CD4-positive, alpha-beta T cell treated with Interleukin-15 for 4 hours (primary cell): ENCODE measurements at places on chromosomes 5 and 9.

DNA sequence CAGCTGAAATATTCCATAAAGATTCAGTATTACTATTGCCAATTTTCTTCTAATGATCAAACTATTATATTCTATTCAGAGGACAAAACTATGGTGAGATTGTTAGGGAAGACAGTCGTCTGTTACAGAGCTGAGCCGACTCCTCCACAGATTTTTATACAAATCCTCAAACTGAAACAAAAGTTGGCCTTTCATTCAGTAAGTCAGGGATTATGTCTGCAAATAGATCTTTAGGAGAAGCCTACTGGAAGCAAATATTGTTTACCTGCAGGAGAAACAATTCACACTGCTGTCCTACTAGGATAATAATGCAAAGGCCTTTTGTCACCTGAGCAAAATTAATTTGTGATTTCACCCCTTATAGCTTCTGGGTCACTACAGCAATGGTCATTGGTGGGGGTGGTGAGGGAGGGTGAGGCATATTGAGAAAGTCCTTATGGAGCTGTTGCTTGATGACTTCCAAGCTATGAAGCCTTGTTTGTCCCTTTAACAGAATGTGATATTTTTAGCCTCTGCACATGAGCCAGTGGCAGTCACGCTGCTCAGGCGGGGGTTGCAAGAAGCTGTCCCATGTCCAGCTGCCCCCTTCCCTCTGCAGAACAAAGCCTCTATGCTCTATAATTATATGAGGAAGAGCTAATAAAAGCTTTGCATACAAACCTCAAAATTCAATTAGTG is 200.5 kb upstream of the KLF9 start:
- DNase-seq = no peak

DNA sequence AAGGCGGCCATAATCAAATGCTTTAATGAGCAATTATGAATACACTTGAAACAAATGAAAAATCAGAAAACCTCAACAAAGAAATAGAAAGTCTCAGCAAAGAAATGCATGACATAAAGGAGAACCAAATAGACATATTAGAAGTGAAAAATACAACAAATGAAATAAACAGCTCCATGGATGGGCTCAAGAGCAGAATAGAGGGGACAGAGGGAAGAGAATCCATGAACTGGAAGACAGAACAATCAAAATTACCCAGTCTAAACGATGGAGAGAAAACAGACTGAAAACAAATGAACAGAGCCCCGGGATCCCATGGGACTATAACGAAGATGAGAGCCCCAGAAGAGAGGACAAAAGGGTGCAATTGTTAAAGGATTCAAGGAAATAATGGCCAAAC is 6.6 kb upstream of the WWC1 start:
- DNase-seq = no peak

GRCh38 chr9:26802921-26803320 is 89.7 kb downstream of the CAAP1 start:
- no peak for DNase-seq

- DNase-seq = no peak
Observed at GRCh38 chr5:172235132-172235780, 41.3 kb downstream of the EFCAB9 start.

DNA sequence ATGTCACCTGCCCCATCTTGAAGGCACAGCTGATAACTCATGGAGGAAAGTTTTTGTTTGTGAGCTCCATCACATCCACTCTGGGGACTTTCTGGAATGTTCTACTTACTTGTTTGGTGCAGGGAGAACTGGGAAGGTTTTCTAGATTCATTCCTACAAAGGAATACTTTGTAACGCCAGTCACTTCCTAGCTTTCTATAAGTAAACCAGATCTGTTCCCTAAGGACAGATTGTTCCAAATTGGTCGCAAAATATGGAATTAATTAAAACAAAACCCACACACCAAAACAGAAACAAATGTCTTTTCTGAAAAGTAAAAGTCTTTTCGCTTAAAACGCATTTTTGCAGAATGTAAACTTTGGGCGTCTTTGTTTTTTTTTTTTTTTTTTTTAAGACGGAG is 167.6 kb downstream of the PDZD2 start:
- no peak for DNase-seq

- no peak for DNase-seq
Observed at GRCh38 chr9:88501086-88501485, 33.9 kb upstream of the NXNL2 start.

DNA sequence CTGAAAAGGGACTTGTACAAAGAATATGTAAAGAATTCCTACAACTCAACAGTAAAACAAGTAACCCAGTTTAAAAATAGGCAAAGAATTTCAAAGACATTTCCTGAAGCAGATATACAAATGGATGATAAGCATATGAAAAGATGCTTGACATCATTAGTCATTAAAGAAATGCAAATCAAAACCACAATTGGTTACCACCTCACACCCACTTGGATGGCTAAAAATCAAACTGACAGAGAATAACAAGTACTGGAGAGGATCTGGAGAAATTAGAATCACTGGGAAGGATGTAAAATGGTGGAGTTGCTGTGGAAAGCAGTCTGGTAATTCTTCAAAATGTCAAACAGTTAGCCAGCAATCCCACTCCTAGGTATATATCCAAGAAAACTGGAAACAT is 12.5 kb upstream of the FOXE1 start:
- no peak for DNase-seq

DNA sequence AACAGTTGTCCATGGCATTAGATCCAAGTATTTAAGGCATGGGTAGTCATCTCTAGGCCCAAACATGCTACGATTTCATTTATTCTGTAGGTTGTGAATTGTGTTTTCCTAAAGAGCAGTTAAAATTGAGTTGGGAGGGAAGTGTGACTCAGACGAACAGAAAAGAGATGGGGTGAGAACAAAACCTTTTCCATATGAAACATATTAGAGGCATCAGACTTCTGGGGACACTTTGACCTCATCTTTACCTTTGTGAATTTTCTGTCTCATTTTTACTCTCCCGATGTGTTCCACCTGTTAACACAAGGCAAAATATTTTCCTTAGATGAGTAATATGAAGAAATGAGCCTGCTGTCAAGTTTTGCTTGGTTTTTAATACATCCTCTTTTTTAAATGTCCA is 181.3 kb downstream of the ESM1 start:
- DNase-seq = no peak

DNA sequence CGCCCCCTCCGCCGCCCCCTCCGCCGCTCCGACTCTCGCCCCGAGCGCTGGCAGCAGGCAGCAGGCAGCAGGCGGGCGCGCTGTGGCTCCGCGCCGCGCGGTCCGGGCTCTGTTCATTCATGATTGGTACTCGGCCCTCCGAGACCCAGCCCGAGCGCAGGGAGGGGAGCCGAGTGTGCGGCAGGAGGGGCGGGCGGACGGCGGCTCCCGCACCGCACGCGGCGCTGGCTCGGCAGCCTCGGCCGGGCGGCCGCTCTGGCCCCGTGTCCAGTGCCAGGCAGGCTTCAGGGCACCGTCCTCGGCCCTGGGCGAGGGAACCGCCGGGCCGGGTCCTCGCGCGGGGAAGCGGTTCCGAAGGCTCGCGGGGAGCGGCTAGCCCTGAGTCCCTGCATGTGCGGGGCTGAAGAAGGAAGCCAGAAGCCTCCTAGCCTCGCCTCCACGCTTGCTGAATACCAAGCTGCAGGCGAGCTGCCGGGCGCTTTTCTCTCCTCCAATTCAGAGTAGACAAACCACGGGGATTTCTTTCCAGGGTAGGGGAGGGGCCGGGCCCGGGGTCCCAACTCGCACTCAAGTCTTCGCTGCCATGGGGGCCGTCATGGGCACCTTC is at the start of gene KCNIP1:
KCNIP1 (plus strand) TSS at position 31 of the 607 bp plus-strand sequence.
- DNase-seq = no peak

- no peak for DNase-seq
Observed at GRCh38 chr9:72911247-72911775, 41.5 kb downstream of the ALDH1A1 start.

DNA sequence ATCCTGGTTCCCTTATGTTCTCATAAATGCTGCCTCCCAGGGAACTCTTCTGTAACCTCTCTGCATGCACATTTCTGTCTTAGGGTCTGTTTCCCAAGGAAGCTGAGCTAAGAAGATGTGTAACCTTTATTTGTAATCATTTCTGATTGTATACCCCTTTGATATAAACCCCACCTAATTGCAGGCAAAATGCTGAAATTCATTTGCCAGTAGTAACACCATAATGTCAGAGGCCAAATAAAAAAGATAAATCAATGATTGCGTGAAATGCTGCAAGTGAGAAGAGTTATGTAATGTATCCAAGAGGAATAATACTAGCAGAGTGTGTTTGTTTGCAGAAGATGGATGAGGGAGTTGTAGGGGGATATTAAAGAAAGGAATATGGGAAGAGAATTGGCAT is 822.6 kb upstream of the GRAMD2B start:
- no peak for DNase-seq

DNA sequence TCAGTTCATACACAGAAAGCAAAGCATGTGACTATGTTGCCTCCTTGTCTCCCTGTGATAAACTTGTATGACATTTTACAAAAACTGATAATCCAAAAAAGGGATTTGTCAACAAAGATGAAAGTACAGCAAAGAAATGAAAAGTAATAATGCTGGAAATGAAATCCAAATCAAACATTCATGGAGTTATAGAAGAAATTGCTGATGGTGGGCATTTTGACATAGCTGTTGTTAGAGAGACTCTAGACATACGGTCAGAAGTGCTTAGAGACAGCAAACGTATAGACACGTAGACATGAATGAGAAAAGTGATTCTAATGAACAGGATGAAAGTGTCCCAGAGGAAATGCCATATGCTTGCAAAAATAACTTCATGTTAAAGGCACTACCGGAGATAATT is 186.9 kb upstream of the RGMB start:
- DNase-seq = no peak

- no peak for DNase-seq
Observed at GRCh38 chr5:41157272-41157894, 55.9 kb downstream of the C6 start.

- DNase-seq = peak; percentile 74
Observed at GRCh38 chr9:21812946-21813568, 10.6 kb downstream of the MTAP start.

DNA sequence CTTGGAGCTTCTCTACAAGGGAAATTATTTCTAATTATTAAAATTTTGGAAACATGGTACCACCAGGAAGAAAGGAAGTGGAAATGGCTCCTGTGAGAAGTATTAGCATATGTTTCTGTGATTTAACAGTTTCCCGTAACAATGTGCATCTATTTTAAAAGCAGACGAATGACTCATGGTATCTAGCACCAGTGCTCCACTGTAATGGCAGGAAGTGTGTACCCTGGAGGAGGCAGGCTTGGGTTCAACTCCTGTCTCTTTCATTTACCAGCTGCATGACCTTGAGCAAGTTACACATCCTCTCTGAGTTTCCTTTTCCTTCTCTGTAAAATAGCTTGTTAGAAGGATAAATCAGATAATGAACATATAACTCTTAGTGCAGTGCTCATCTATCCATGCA is 41.0 kb upstream of the ANGPTL2 start:
- peak; percentile 2 for DNase-seq

DNA sequence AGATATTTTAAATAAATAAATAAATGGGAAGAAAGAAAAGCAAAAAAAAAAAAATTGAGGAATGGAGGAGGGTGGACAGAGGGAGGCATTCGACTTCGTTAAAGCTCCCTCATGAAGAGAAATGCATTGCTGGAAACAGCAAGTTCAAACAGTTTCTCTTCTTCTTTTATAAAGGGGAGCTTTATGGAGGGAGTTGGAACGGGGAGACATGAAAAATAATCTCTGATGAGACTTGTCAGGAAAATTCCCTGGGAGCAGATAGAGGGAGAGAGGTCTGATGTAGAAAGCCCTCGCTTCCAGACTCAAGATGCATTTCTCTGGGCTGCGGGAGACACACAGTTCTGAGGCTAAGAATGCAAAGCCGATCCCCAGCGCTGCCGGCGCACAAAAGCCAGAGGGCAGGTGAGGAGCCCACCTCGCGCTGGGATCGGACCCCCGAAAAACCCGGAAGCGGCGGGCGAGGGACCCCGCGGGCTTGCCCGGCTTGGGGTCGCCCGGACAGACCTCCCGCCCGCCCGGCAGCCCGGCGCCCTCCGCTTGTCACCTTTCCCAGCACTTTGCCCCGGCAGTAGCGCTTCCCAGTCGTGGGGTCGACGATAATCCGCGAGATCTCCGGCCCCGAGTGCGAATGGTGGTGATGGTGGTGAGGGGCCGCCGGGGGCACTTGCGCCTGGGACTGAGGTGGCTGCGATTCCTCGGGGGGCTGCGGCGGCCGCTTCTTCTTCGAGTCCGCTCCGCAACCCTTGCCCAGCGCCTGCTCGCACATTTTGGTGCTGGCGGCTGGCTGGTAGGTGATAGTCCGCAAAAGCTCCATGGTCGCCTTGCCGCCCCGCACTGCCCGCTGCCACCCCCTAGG is 512 bp downstream of the PLK2 start:
- no peak for DNase-seq

- DNase-seq = no peak
Observed at GRCh38 chr9:28942941-28943340, 1369.7 kb upstream of the C9orf72 start.

GRCh38 chr9:122815544-122815943 is 12.8 kb downstream of the PDCL start:
- DNase-seq = no peak

DNA sequence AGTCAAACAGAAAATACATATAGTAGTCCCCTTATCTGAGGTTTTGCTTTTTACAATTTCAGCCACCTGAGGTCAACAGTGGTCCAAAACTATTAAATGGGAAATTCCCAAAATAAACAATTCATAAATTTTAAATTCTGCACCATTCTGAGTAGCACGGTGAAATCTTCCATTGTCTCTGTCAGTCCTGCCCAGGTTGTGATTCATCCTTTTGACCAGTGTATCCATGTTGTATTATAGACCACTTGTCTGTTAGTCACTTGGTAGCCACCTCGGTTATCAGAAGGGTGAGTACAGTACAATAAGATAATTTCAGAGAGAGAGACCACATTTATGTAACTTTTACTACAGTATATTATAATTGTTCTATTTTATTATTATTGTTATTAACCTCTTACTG is 2.8 kb downstream of the CCDC152 start:
- DNase-seq = no peak

GRCh38 chr5:395921-396530 is 47.0 kb upstream of the EXOC3 start:
- no peak for DNase-seq

DNA sequence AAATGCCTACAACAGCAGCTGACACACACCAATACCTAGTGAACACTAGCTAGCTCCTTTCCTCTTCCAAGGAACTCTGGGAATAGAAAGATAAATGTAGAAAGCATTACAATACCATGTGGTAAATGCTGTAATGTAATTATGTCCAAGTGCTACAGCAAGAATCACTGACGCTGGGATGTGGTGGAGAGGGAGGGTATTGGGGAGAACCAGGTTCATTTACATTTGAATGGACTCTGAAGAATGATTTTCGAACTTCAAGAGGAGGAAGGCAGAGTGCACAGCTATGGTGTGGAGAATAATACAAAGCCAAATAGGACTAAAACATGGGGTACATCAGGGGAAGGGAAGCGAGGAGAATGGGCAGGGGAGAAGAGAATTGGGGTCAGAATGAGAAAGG is 158.0 kb downstream of the CDK5RAP2 start:
- DNase-seq = no peak

DNA sequence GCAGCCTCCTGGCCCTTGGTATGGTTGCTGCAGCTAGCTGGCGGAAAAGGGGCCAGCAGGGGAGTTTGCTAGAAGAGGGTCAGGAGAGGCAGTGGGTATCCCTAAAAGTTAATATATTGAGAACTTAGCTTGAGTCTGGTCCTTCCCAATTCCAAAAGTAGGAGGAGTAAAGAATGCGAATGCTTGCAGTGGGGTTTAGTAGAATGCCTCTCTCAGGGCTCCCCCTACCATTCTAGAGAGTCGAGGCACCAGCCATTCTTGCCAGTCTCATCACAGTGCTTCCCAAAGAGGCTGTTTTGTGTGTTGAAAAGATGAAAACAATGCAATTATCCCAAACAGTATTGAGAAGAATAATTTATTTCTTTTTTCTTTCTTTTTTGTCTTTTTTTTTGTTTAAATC is 26.4 kb downstream of the TTC39B start:
- no peak for DNase-seq
